ENCODE measurements at places on chromosomes 2 and 18. TPM values are rescaled to one million over a fixed set of nuclear protein-coding genes. Genes with fewer than 3 reads are reported as not detected.

The STARD6 gene
- 0.88 TPM for total RNA-seq

The RGPD4 gene
- total RNA-seq: not detected

The FAM228A gene
- total RNA-seq: 0.29 TPM

The RPRM gene
- not detected for total RNA-seq

The ANKRD62 gene
- total RNA-seq: not detected

The SOWAHC gene
- 7.2 TPM for total RNA-seq

The QPCT gene
- 137 TPM for total RNA-seq

The SLC9A4 gene
- total RNA-seq: not detected

- DNase-seq: no peak
Observed at GRCh38 chr18:11271954-11272353, 122.6 kb upstream of the PIEZO2 start.

- no peak for DNase-seq
Observed at GRCh38 chr18:32831781-32832180, 59.0 kb upstream of the KLHL14 start.

DNA sequence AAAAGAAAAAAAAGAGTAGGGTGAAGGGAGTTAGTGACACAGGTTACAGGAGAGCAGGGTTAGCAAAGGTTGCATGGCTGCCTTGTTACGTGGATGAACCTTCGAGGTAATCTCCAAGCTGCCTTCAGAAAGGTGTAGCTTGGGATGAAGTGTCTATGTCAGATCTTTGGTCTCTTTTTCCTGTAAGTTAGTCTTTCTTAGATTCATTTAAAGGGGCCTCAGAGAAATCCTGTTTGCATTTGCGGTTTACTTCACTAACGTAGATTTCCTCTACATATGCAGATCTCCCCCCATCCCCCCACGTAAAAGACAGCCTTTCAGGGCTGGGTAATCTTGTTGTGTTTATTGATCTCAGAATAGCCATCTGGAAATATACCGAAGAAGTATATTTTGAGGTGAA, 83.7 kb downstream of the MTA3 start:
- DNase-seq: no peak

DNA sequence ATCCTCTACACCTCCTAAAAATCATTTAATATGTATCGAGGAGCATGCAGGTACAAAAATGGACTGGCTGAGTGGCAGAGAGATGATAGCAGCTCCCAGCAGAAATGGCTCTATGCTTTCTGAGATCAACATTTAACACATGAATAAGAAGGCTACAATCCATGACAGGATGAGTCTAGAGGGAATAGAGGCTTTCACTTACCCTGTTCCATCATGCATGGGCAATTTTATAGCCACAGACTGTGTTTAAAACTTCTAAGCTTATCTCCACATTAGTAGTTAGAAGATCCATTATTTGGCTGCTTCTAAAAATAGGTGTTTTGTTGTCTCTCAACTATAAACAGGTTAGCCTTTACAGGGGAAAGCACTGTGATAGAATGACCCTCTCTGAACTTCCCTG, 149.1 kb upstream of the ARHGAP28 start:
- DNase-seq: no peak

DNA sequence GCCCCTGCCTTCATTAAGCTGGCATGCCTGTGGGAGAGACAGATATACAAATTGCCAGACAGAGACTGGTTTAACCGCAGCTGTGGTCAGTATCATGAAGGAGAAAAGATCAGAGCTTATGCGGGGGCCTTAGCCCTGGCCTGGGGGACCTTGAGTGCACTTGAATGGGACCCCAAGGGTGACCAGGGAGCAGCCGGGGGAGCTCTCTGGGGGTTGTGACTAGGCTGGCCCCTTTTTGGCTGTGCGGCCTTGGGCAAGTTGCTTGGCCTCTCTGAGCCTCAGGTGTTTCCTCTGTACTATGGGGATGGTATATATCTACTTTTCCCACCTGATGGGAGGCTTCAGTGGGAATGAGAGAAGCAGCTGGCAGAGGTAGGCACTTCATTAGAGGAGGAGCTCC, 35.7 kb downstream of the INHBB start:
- no peak for DNase-seq

GRCh38 chr2:237942513-237942899, 24.3 kb upstream of the UBE2F start:
- DNase-seq: no peak

DNA sequence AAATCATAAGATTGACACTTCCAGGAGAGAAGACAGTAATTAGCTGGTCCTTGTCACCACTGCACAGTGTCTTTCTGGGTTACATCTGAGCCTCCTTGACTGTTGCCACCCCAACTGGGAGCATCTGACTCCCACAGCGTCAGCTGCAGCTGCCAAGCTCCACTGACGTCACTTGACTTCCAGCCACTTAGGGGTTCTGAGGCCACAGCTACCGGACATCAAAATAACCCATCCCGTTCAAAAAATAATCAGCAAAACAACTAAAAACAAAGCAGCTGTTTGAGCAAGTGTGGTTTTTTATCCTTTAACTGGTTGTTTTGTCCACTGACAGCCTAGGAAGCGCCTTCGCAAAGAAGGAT, 206.5 kb upstream of the AGAP1 start:
- no peak for DNase-seq

Measured in RPMI7951 (cell line).